SHP77 treated with DMSO at 0.1 percent for 48 hours (cell line): ENCODE measurements at places on chromosomes 11 and 22.
A peak's percentile ranks its signal among the peaks of the same experiment; 100 is the strongest.

DNA sequence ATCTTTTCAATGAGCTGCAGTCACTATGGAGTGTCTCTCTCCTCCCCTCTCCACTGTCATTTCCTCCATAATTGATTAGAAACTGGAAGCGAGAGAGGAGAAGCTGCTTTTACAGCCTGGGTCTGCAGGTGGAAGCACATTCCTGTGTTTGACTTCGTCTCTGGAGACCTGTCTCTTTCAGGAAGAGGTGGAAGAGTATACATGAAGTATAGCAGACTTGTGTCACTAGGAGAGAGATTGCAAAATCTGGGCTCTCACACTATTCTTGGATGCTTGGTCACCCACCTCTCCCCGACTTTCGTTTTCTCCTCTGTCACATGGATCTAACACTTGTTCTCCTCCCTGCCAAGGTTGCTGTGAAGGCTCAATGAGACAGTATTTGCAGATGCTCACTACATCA lies 323.3 kb downstream of the NTM start:
- no peak for DNase-seq

GRCh38 chr11:75406338-75406777 lies 7.0 kb downstream of the RPS3 start:
- no peak for DNase-seq

- DNase-seq = peak; percentile 6
These were observed 13.6 kb upstream of the LGR4 start for GRCh38 chr11:27485930-27486773.

- DNase-seq = no peak
These were observed 37.8 kb downstream of the RNF141 start for GRCh38 chr11:10503221-10503620.

DNA sequence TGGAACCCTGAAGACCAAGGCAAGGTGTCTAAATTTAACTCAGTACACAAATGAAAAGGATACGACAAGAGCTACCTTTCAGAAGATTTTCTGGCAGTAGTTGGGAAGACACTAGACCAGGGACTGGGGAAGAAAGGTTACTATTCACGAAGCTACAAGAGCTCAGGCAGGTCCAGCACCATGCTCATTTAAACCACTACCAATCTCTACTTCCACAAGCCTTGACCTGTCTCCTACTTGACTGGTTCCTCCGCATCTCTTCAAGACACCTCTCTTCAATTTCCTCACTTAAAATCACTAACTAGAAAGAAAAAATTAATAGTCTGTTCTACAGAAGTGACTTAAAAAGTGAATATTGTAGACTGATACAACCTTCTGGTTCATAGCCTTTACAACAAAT lies 22.9 kb downstream of the TCF20 start:
- DNase-seq = no peak
